ENCODE measurements at places on chromosomes 11 and 22.

DNA sequence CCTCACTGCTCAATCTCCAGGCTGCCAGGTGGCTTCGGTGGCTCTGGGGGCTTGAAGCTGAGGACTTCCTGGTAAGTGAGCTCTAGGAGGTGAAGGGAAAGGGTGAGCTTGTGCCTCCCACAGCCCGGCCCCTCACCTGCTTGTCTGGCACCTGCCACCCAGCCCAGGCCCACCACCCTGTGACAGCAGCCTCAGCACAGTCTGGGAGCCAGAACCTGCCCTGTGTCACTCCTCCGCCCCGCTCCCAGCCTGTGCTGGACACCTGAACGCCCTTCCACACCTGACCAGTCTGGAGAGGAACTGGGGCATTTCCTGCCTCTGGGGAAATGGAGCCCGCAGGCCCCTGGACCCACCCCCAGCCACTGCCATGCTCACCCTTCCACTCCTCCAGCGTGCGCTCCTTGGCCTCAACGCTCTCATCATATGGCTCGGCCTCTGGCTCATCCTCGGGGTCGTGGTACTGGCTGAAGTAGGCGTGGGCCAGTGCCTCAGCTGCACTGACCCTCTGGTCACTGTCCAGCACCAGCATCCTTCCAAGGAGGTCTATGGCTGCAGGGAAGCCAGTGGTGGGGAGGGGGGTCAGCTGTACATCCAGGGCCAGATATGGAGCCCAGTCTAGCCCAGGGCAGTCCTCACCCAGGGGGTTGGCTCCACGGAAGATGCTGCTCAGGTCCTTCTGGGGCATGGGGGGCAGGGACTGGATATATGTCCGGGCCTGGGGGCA is 3.6 kb upstream of the MAPK12 start:
- no peak for DNase-seq

GRCh38 chr11:104291646-104292045 is 127.7 kb upstream of the PDGFD start:
- DNase-seq = no peak

DNA sequence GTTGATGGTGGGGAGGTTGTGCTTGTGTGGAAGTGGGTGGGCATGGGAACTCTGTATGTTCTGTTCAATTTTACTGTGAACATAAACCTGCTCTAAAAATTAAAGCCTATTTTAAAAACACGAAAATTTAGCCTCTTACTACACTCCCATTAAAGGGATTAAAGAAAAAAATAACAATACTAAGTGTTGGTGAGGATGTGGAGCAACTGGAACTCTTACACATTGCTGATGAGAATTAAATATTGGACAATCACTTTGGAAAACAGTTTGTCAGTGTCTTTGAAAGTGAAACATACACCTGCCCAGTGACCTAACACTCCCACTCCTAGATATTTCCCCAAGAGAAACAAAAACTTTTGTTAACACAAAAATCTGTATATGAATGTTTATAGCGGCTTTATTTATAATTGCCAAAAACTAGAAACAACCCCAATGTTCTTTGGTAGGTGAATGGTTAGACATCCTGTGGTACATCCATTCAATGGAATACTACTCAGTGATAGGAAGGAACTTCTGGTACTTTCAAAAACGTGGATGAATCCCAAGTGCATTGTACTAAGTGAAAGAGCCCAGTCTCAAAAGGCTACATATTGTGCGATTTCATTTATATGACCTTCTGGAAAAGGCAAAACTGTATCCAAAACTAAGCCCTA is 23.5 kb downstream of the LRRC32 start:
- no peak for DNase-seq

GRCh38 chr11:1749395-1750351 is 722 bp downstream of the IFITM10 start:
- no peak for DNase-seq

Data from NCI-H345 (cell line).